ENCODE measurements at places on chromosomes 1 and 21.

DNA sequence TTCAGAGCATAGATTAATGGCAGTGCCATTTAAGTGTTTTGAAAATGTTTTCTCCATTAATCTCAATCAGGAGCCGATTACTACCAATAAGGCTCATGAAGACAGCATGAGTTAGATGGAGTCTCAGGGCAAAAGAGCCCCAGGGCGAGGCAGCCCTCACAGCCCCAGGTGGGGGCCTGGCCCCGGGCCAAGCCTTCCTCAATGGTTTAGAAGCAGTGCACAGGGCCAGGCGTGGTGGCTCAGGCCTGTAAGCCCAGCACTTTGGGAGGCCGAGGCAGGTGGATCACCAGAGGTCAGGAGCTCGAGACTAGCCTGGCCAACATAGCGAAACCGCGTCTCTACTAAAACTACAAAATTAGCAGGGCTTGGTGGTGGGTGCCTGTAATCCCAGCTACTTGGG, 348.1 kb upstream of the VAMP3 start:
- DNase-seq: no peak

GRCh38 chr1:64038965-64039364, 164.5 kb upstream of the UBE2U start:
- DNase-seq: no peak

GRCh38 chr1:17281775-17282181, 26.2 kb upstream of the PADI4 start:
- no peak for DNase-seq

DNA sequence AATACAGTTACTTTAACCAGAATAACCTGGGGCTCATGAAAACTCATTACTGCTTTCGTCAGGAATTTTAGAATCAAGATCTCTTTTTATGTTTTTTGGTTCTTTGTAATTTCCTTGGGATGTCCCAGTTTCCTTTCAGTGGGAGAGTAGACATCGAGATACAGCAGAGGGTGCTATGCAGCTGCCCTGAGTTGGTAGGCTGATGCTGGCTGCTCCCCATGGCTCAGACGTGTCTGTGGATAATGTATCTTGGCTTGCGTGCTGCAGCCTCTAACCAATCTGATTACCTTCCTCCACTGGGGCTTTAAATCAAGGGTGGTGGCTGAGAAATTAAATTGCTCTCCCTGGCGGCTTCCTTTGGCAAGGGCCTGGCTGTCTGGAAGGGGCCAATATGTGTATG, 253.7 kb downstream of the CACNA1E start:
- DNase-seq: no peak

DNA sequence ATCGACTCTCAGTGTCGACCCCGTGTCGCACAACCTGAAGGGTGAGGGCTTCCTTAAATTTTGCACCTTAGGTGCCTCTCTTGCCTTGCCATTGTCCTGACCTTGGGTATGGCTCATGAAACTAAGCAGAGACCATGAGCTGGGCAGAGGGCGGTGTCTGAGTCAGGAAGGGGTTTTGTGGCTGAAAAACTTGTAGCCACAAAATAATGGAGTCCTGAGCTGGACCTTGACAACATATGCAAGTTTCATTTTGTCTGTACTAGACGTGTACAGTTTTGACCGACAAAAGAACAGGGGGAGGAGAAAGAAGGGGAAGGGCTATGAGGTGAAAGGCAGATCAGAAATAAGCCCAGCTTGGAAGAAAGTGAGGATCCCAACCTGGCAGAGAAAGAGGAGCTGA, 8.3 kb upstream of the RUNX1 start:
- DNase-seq: no peak

- DNase-seq: no peak
These were observed 12.8 kb upstream of the E2F2 start for GRCh38 chr1:23543707-23544443.

- no peak for DNase-seq
These were observed 36.2 kb upstream of the EDEM3 start for GRCh38 chr1:184790642-184791549.

DNA sequence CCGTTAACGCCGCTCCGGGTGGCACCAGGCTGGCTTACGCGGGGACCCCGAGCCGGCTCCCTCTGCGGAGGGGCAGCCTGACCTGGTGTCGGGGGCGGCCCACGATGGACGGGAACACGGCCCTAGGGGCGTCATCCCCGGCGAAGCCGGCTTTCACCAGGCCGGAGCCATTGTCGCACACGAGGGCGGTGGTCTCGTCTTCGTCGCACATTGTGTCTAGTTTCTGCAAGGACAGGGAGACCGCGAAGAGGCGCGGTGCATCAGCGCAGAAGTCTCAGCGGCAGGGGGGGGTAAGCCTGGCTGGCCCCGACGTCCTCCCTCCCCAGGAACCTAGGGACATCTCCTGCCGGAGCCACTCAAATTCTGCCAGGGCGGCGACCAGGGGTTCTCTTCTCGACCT, 989 bp downstream of the ACTA1 start:
- no peak for DNase-seq

DNA sequence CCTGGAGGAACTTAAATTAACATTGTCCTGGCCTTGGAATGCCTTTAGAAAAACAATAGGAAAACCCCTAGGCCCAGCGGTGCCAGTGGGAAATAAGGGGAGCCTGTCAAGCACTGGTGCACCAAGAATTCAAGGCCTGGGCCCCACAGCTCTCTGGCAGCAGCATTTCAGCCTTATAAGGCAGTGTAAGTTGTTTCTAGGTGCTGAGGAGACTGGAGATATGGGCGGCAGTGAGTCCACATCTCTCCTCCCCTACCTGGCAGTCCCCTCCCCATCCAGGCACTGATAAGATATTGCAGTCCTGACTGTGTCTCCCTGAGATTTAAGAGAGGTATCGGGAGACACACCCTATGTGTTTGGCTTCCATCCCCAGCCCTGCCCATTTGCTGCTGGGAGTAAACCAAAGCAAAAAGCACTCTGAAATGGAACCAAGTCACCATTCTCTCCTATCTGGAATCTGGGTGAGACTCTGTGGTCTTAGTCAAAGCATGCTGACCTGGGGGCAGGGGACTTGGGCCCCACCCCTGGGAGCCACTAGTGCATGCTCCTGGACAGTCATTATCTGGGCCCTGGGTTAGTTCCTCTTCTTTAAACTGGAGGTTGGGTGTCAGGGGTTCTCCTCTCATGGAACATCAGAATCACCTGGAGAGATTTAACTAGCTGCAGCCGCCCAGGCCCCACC, 30.5 kb downstream of the DEGS1 start:
- no peak for DNase-seq

DNA sequence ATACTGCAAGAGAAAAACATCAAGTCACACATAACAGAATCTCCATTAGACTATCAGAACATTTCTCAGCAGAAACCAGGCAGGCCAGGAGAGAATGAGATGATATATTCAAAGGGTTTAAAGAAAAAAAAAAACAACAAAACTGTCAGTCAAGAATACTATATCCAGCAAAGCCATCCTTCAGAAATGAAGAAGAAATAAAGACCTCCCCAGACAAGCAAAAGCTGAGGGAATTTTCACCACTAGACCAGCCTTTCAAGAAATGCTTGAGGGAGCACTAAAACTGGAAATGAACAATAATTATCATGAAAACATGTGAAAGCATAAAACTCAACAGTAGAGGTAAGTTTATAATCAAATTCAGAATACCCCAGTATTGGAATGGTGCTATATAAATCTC, 47.2 kb downstream of the MCOLN2 start:
- DNase-seq: no peak

DNA sequence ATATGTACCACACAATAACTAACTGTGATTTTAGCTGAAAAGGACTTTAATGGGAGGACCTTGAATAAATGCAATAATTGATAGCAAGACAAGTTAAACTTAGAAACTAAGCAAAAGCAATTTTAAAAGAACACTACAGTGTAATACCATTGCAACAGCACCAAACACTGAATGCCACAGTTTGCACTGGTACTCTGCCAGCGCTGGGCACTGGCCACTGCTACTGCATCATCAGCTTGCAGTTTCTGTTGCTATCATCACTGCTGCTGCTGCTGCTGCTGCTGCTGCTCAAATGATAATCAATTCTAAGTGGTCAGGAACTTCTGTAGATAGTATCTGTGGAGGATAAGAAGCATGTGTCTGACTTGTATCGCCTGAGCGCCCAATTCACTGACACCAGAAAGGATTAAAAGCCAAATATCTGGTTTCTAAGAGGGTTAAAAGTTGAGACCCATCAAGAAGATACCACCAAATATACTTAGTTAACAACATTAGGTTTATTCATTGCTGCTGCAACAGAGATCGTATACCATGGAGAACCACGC, 306.9 kb downstream of the LRRC40 start:
- no peak for DNase-seq

- DNase-seq: no peak
These were observed 67.7 kb downstream of the LBR start for GRCh38 chr1:225360119-225360518.

DNA sequence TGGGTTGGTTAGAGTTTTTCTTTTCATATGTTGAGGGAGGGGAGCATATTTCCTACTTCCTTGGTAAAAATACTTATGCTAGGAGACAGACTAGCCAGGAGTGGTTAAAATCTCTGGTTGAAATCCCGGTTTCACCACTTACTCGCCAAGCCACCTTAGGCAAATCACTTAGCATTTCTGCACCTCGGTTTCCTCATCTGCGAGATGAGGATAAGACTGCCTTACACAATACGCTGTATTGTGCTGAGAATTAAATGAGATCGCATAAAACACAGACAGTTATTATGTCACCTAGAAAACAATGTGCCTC, 1.4 kb downstream of the IFFO2 start:
- no peak for DNase-seq

DNA sequence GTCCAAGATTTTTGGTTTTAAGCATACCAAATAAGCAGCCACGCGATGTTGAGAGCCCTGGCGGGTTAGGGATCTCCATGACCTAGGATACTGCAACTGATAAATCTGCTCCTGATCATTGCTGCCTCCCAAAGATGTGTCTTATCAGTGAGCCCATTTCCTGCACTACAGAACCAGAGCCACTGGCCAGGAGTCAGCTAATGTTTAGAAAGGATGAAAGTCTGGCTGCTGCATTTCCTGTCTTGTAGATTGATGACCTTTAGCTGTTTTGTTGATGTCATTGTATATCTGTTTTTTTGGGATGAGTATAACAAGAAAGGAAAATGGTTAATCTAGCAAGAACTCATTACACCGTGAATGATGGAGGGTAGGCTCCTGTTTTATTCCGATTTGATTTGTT, 74.5 kb downstream of the C1orf21 start:
- no peak for DNase-seq

Data from T-helper 17 cell (primary cell).